Ovary (tissue), 10 donors: ENCODE measurements at places on chromosomes 1 and 21. TPM values are rescaled to one million over a fixed set of nuclear protein-coding genes. Genes with fewer than 3 reads are reported as not detected.

WNT3A gene
- polyA plus RNA-seq = not detected

ABCB10 gene
- polyA plus RNA-seq = 5.6 TPM

FCRL4 gene
- not detected for polyA plus RNA-seq

FGR gene
- polyA plus RNA-seq = 6.8 TPM

PTPN22 gene
- 0.24 TPM for polyA plus RNA-seq

GPX7 gene
- polyA plus RNA-seq = 23.7 TPM

REN gene
- 2.9 TPM for polyA plus RNA-seq

CFHR1 gene
- polyA plus RNA-seq = 1.5 TPM
